ENCODE measurements at places on chromosomes 2 and 18.

- no peak for DNase-seq
These were observed 112.5 kb downstream of the MREG start for GRCh38 chr2:215900843-215901242.

GRCh38 chr2:104774631-104775030 lies 79.3 kb upstream of the POU3F3 start:
- no peak for DNase-seq

DNA sequence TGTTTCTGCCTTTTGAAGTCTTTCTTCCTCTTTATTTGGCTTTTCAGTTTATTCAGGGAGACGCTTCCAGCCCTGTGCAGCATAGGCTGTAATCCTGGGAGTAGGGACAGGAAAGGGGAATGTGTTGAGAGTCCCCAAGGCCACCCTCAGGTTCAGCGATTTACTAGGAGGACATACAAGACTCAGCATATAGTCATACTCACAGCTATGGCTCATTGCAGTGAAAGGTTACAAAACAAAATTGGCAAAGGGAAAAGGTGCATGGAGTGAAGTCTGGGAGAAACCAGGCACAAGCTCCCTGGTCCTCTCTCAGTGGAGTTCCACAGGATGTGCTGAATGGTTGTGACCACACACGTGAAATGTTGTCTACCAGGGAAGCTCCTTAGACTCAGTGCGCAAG lies 49.6 kb upstream of the ZNF638 start:
- DNase-seq = no peak

DNA sequence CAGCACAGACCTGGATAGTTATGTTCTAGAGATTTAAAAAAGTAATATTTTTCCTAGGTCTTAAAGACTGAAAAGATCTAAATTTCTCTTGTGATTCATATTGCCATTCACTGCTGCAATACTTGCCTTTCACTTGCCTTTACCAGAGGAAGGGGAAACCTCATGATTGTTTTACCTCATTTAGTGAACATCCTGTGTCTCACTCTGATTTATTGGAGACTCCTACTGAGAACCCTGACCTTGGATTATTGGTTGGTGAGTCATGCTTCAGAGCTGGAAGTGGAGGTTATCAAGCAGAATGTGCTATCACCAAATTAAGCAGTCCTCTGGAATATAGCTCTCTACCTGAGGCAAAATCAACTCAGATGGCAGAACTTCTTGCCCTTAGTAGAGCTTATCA lies 500.5 kb downstream of the TSN start:
- no peak for DNase-seq

DNA sequence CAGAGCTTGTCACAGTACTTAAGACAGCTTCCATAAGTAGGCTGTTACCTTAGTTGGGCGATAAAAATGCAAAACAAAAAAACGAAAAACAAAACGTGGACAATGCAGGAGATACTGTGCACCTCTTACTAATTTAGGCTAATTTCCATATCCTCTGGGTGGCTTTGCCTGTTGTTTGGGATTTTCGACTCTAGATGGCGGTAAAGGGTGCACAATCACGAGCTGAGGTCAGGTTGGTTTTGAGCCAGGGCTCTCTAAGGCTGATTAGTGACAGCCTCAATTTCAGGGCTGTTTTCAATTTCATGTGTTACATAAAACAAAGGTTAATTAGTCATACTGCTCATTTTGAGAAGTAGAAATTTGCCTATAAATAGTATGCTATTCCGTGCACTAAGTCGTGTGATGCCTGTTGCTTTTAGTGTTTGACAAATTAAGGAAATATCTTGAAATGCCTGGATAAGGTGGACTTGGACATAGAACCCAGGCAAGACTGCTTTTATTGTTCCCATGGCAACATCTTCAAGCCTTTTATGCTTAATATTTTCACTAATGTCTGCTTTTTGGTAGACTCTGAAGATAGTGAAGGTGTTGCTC lies 493.1 kb downstream of the SOCS6 start:
- DNase-seq = peak; percentile 59

DNA sequence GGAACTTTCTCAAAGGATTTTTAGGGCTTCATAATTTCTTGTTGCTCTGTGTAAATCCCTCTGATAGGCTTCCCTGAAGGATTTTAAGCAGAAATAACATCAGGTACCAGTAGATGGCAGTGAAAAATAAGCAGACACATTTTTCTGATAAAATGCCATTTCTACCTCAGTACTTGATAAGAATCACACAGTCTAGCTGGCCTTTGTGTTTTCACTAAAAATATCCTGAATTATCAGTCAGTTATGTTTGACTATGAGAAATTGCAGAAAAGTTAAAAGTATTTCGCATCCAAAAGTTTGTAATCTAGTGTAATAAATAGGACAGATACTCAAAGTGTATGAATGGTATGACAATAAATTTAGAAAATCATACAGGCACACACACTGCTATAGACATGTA lies 68.7 kb downstream of the DNAJC10 start:
- DNase-seq = no peak

DNA sequence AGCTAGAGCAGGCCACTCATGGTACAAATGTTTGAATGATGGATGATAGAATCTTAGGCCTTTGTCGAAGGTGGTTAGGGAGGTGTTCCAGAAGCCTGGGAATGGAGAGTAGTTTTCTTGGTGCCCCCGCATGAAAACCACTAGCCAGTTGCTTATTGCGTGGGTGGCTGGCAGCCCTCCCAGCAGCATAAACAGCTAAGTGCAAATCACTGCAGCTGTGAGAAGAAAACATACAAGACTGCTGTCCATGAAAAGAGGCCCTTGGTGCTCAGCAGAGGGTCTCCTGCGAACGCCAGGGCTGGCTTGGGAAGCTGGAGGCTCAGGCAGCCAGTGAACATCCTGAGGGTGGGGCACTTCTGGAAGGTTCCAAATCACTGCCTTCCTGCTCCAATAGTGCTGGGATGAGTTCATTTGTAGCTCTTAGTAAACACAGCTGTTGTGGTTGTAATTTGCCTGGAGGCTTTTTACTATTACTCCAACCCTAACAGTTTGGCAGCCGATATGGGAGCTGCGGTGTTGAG lies 118.8 kb downstream of the MGAT5 start:
- no peak for DNase-seq

DNA sequence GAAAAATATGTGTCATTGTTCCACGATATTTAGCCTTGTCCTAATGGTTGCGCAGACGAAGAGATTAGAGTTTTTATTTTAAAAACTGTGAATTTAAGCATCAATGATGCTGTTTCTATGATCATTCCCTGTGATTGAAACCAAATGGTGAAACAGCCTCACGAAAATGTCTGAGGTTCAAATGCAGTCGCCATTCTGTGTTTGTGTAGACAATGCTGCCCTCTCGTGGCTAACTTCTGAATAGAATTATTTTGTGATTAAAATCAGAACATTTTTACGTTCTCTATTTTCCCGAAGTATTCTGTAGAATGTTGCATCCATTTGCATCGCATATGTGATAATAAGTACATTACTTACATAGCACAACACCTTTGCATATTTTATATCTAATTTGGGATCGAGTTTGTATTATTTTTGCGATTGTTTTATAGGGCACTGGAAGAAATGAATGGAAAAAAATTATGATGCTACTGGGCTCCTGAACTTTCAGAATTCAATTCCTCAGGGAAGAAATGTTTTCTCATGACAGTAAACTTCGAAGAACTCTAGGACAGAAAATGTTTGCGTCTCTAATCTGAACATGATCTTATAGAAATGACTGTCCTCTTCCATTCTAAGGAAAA lies 54.8 kb upstream of the CREB1 start:
- peak; percentile 23 for DNase-seq

DNA sequence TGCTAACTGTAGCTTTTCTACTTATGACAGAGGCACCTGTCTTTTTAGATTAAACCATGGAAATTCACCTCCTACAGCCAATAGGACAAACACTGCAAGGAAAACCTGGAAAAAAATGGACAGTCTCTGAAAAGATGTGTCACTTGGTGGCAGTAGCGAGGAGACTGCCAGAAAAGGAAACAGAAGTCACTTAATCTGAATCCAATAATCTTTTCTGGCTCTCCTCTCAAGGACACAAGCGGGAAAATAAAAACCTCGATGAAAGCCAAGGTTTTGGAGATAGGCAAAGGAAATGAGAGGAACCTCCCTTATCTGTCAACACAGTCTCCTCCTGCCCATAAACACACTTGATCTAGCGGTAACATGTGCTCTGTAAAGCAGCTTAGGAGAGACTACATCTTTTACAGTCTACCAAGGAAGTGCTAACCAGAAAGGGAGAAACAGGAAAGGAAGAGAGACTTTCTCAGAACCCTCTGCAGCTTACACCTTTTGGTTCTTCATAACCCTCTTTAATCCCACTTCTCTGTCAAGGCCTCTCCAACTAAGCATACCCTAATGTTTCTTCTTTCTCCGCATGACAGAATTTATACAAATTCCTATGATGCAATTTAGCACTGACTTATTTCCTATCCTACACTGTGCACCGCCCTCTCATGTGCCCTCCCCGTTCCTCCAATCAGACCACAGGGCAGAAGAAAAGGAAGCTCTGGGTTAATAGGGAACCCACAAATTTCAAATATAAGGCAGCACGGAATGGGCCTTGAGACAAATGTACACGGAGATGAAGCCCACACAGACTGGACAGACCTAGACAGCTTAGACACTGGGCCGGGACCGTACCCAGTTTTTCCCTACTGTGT lies 52.8 kb downstream of the CLASP1 start:
- no peak for DNase-seq

GRCh38 chr2:231355508-231356465 lies 39.7 kb upstream of the B3GNT7 start:
- no peak for DNase-seq

GRCh38 chr2:1884933-1885580 lies 140.7 kb upstream of the PXDN start:
- DNase-seq = no peak

- no peak for DNase-seq
These were observed 264.7 kb upstream of the ID2 start for GRCh38 chr2:8416849-8417832.

DNA sequence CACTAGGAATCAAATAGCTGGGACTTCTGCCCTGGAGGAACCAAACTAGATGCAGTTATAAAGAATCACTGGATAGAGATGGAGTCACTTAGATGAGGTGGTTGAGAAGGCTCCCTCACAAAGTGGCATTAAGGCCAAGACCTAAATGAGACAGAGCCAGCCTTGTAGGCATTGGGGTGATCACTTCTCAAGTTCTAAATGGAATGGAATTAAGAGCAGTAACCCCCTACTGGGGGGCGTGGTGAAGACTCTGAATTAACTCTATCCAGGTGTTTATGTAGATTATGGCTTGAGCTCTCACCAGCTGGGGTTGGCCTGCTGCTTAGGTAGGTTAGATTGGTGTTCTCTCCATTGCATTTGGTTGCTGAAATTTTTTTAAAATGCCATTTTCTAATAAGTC lies 71.3 kb downstream of the TTC27 start:
- DNase-seq = no peak

GRCh38 chr18:72555968-72556367 lies 11.8 kb upstream of the CBLN2 start:
- DNase-seq = no peak

GRCh38 chr2:160423126-160423525 lies 70.5 kb downstream of the RBMS1 start:
- DNase-seq = no peak

- no peak for DNase-seq
These were observed 1.9 kb downstream of the NPAS2 start for GRCh38 chr2:100821911-100822265.

- no peak for DNase-seq
These were observed 76.8 kb downstream of the ALPK2 start for GRCh38 chr18:58552057-58552461.

DNA sequence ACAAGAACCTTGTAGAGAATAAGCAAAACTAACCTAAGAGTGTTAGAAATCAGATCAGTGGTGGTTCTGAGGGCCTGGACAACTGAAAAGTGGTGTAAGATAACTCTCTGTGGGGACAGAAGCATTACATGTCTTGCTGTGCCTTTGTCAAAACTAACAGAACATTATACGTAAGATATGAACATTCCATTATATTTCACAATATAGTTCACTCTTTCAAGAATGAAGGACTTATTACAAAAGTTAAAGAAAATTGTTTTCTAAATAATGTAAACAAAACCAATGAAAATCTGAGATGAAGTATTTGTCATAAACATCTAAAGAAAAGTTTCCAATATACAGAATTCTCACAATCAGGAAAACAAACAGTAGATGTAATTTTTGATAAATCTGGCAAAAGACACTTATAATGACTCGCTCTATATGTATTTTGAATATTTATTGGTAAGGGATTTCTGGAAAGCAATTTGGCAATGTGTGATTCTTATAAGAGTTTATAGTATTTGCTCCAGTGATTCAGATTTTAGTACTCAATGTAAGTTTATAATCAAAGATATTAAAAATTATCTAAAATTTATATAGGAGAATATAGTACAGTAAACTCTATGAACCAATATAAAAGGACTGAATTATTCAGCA lies 258.4 kb downstream of the CD226 start:
- no peak for DNase-seq

- DNase-seq = no peak
These were observed 111.6 kb upstream of the GCFC2 start for GRCh38 chr2:75822336-75822735.

Measured in activated T-cell treated with anti-CD3 and anti-CD28 coated beads for 24 hours (primary cell).